Stomach (tissue), 19 donors: ENCODE measurements at places on chromosomes 3 and 15. TPM values are rescaled to one million over a fixed set of nuclear protein-coding genes. Genes with fewer than 3 reads are reported as not detected.

The ZNF80 gene
- not detected for total RNA-seq

The CLDN16 gene
- total RNA-seq: not detected

The CCR8 gene
- not detected for total RNA-seq

The AHSG gene
- not detected for total RNA-seq

The PPP1R14D gene
- total RNA-seq: not detected

The GUCA1C gene
- total RNA-seq: not detected

The ASB14 gene
- not detected for total RNA-seq

The ELL3 gene
- 29.0 TPM for total RNA-seq

The UTS2B gene
- not detected for total RNA-seq

The EXD1 gene
- not detected for total RNA-seq
